ENCODE measurements at places on chromosomes 1 and 21.

DNA sequence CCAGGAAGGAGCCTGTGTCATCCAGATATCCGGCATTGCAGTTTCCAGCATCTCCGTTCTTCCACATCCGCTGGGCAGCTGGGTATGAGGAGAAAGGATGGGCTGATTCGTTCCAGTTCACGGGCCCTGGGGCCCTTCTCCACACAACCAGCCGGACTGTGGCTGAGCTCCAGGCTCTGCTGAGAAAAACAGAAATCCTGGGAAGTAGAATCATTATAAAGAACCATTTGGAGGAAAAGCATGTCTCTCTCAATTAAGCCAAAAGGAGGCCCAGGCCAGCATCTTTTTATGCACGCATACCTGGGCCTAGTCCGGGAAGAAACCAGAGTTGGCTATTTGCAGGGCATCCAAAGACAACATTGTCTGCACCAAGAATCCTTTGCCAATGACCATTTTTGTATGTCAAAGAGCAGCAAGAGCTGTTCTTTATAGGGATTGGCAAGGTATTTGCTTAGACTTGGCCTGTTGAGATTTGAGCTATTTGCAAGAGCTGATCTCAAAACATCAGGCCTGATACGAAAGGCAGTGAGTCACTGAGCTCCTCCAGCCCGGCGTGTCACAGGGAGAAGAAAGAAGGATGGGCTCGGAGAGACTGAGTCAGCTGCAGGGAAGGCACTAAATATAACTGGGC is 84.9 kb upstream of the ARHGEF16 start:
- no peak for DNase-seq

DNA sequence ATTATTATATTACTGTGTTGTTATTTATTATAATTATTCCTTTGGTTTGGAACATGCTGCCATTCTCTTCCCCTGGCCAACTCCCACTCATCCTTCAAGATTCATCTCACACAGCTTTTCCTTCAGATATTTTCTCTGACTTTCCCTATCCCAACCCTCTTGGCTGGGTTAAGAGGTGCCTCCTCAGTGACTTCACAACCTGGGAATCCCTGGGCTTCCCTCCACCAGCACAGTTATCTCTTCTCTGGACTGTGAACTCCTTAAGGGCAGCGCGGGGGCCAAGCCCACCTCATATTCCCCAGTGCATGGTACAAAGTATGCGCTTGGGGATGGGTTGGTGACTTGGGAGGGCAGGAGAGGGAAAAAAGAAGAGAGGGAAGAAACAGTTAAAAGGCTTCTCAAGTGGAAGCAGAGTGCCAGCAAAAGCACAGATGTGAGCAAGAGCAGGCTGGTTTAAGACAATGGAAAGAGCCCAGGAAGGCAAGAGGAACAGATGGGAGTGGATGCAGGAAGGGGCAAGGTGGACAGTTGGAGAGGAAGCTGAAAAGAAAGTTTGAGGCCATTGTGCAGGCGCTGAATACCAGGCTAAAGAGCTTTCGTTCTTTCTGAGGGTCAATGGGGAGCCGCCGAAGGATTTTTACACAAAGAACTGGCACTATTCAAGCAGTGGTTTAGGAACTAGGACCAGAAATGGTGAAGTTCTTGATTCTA is 132.3 kb downstream of the BEND5 start:
- no peak for DNase-seq

DNA sequence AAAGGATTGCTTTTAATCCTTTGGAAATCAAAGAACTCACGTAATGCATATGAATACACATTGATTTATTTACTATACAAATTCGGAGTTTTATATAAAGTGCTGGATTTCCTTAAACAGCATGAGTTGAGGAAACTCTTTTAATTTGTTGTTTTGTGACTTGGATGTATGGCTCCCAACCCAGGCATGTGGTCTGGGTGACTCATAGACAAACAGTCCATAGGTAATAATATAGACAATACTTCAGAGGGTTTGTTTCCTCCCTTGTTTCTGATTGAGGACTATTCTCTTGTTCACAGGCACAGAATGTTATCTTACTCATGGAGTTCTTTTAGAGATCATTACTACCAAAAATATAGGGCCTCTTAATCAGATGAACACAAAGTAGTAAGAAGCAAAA is 43.8 kb downstream of the XPR1 start:
- DNase-seq: no peak

GRCh38 chr1:154350383-154350782 is 25.1 kb downstream of the ATP8B2 start:
- no peak for DNase-seq

DNA sequence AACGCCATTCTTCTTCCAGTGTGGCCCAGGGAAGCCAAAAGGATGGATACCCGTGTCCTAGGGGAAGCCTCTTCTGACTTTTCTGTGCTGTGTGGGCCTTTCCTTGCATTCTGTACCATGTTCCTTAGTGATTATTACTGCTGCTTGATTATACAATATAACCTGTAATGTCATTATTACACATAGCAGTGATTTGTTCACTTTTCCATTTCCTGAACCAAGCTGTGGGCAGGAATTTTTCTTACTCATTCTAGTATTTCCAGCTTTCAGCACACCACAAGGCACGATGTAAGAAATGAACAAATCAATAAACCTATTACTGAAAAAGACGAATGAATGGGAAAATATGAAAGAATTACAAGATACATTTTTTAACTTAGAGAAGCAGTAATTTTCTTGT is 8.4 kb upstream of the USP33 start:
- DNase-seq: no peak

DNA sequence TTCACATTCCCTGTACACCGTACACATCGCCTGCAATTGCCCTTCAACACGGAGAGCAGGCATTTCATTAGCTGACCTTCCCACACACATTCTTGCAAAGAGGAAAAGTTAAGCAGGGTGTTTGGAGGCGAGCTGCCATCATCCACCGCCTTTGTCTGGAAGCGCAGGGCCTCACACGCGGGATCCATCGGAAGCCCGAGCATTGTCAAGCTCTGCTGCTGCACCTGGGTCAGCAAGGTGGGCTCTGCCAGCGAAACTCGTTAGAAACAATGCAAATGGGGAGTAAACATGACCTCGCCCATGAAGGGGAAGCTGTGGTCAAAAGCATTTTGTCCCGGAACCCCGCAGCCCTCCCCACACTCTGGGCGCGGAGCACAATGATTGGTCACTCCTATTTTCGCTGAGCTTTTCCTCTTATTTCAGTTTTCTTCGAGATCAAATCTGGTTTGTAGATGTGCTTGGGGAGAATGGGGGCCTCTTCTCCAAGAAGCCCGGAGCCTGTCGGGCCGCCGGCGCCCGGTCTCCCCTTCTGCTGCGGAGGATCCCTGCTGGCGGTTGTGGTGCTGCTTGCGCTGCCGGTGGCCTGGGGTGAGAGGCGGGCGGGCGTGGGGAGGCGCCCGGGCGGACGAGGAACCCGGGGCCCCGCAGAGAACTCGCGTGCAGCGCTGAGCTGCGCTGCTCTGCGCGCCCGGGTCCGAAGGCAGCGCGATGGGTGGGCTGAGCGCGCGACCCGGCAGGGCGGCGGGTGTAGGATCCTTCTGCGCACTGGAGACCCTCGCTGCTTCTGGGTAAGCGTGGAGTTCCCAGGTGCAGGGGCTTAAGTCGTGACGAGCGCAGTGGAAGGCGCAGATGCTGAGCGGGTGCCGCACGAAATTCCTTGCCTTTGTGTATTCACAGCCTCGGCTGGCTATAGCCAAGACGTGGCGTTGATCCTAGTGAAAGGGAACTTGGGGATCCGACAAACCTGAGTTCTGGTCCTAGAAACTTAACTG is at the start of gene CR1:
CR1 (plus strand) TSS at position 357 of the 992 bp plus-strand sequence; CDS start at position 468, 111 bp downstream.
- peak; percentile 69 for DNase-seq

GRCh38 chr1:247905181-247905580 is 9.8 kb downstream of the OR2W3 start:
- no peak for DNase-seq

- peak; percentile 72 for DNase-seq
Measured at GRCh38 chr1:16204634-16205333, 7.7 kb downstream of the ARHGEF19 start.
